ENCODE measurements at places on chromosomes 5 and 9. TPM values are rescaled to one million over a fixed set of nuclear protein-coding genes. Genes with fewer than 3 reads are reported as not detected.

IFT74 gene
- 4.9 TPM for total RNA-seq

IL17B gene
- total RNA-seq: 0.38 TPM

BAAT gene
- total RNA-seq: 0.13 TPM

VLDLR gene
- total RNA-seq: 12.2 TPM

MLANA gene
- total RNA-seq: not detected

FBP2 gene
- not detected for total RNA-seq

APBB3 gene
- total RNA-seq: 22.8 TPM

UBE2QL1 gene
- total RNA-seq: not detected

PCDHGA8 gene
- total RNA-seq: 0.89 TPM

Data from mesangial cell (primary cell).